ENCODE measurements at places on chromosomes 4 and X.

- DNase-seq, result no peak
Observed at GRCh38 chrX:134538316-134538715, 78.4 kb downstream of the HPRT1 start.

- DNase-seq, result no peak
Observed at GRCh38 chrX:103197721-103198306, 17.1 kb upstream of the BEX4 start.

DNA sequence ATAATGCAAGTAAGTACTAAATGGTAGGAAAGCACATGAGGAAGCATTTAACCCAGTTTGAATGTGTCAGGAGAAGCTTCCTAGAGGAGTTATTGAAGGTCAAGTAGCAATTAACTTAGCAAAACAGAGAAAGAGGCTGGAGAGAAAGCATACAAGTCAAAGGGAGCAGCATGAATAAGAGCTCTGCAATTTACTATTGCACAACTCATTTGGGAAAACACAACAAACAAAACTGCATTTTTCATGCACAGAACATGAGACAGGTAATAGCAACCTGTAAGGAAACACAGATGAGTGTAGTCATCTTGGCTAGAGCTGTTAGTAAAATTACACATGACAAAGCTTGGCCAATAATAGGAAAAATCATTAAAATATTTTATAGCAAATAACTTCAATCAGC is 538.1 kb downstream of the PPP4R3C start:
- no peak for DNase-seq

- DNase-seq, result no peak
Observed at GRCh38 chrX:30613721-30614120, 36.2 kb upstream of the TASL start.

GRCh38 chr4:165879641-165880040 is 6.6 kb downstream of the TLL1 start:
- no peak for DNase-seq

GRCh38 chr4:126354784-126355183 is 1040.0 kb downstream of the FAT4 start:
- DNase-seq, result no peak

- no peak for DNase-seq
Observed at GRCh38 chr4:139532947-139533346, 23.1 kb downstream of the SETD7 start.

- DNase-seq, result no peak
Observed at GRCh38 chrX:7347465-7347864, 199.5 kb upstream of the PUDP start.

GRCh38 chr4:113288696-113289095 is 239.2 kb downstream of the ANK2 start:
- DNase-seq, result no peak

DNA sequence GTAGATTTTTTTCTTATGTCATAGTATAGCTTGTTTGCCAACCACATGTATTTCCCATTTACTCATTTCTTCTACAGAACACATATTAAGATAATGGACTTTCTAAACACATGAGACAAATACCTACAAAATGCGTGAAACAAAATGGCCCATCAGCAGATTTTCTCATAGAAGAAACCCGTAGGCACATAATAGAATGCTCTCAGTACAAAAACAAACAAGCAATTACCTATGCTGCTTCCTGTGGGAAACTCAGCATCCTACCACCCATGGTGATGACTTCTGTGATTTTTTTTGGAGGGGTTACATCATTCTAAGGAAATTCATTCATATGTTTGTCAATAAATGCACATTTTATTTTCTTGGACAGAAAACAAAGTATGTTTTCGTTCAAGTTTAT is 343.6 kb downstream of the SPRY1 start:
- no peak for DNase-seq

DNA sequence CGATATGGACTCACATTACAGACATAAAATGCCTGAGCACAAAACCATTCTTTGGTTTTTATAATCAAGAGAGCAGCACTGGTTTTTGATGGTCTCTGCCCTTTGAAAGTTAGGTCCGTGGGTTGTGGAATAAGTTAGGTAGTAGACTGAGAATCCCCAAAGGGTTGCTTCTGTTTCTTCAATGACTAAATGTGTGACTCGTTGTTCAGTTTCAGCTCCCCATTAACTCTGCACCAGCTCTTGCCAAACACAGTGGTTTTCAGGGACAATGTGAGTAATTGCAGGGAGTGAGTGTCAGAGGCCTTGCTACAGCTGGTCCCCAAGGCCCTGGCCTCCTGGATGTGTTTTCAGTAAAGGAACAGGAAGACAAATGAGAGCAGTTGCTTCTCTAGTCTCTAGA is 24.8 kb downstream of the SMIM20 start:
- no peak for DNase-seq

- DNase-seq, result no peak
Observed at GRCh38 chr4:117596917-117597480, 437.3 kb upstream of the NDST3 start.

DNA sequence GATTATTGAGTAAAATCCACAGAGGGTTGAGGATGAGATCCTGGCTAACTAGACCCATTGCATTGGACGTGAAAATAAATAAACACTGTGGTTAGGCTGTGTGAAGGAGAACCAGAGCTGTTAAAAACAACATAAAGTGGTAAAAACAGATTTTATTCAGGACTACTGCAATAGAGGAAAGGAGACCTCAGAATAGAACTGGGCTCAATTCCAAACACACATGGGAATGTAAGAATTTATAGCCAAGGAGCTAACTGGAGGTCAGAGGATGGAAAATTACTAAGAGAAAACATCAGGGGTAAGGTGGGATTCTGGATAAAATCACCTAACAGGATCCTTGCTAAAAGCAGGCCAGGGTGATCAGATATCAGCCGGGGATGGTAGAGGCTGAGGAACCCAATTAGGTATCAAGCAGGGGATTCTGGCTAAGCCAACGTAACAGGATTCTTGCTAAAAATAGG is 112.4 kb downstream of the RNF150 start:
- DNase-seq, result no peak

DNA sequence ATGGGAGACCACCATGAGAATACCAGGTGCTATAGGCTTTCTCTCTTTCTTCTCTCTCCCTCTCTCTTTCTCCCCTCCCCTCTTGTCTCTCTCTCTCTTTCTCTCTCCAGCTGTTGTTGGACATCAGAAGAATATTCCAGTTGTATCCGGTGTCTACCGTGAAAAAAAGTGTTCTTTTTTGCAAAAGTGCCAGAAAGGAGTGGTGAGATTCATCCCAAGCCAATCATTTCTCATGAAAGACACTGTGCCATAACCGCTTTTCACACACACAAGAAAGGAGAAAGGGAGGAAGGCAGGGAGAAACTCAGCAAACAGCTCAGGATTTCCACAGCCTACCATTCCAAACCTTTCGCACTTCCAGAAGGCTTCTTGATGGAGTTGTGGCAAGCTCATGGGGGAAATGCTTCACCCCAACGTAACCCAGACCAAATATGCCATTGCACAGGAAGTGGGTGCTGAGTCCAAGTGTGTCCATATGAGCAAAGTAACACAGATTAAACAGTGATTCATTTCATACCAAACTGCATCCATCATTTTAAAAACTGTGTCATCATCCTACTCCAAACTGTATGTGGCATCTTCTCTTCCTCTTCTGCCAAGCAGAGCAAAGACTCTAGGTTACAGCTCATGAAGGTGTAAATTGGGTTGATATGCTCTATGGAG is 224.0 kb downstream of the APBB2 start:
- peak; percentile 44 for DNase-seq

DNA sequence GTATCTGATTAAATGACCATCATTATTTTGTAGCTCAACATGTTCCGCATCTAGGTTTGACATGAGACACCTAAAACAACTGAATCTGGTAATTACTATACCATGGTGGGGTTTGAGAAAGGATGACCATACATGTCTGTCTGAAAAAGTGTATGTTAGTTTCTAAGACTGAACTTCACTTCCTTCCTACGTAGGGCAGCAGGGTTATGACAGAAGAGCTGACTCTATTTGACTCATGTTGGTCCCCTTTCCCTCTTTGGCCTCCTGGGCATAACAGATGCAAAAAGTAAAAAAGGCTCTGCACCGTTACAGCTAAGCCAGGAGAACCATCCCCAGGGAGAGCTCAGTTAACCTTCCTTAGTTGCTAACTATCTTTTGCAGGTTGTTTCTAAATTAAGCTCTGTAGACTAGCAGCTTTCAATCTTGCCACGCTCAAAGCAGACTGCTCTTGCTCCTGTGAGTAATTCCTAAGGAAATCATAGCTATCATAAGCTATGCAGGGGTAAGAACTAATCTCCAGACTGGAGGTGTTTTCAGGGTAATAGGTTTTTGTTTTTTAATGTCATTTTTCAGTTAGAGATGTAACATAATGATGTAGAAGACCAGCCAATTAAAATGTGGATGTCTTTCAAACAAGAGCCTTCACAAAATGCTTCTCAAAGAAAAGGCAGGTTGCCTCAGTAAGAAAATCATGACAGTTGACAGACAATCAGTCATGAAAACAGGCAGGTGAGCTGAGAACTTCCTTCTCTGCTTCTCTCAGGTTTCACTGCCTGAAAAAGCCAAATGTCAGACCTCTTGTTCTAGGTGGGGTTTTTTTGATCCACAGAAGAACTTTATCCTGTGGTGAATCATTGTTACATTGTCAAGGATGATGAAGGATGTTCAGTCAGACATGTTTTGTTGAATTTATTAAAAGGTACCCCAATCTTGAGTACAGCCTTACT is 66.9 kb upstream of the DAPP1 start:
- no peak for DNase-seq

GRCh38 chrX:119502727-119503483 is 34.7 kb downstream of the SLC25A5 start:
- DNase-seq, result no peak

- DNase-seq, result no peak
Observed at GRCh38 chr4:165905405-165906027, 32.5 kb downstream of the TLL1 start.

DNA sequence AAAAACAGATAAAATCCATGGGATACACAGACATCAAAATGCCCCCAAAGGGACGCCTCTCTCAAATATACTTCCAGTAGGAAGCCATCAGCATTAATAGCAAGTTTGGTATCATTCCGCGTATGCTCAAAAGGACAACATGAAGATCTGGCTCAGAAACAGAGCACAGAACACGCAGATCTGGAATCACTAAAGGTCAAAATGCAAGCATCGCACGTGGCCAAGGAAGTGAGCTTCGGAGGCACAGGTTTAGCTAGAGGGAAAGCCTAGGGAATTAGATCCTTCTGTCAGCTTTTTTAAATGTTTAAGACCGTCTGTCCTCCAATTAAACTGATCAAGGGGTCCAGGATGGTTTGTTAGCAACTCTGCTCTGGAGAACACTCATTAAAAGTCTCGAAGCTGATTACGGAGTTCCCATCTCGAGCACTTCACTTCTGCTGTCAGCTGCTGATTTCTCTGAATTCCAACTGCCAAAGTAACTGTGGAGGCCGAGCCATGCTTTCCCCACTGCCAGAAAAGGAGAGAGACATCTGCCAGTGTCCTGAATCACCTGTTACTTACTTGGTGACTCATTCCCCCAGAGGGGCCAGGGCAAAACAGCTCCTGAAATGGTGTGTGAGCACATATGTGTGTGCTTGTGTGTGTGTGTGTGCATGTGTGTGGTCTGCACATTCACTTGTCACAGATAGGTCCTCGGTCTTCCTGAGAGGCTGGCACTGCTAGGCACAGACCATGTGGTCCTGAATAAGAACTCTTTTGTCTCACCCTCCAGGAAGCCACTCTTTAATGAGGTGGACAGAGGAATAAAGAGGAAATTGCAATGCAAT is 177.7 kb upstream of the PPARGC1A start:
- DNase-seq, result no peak

DNA sequence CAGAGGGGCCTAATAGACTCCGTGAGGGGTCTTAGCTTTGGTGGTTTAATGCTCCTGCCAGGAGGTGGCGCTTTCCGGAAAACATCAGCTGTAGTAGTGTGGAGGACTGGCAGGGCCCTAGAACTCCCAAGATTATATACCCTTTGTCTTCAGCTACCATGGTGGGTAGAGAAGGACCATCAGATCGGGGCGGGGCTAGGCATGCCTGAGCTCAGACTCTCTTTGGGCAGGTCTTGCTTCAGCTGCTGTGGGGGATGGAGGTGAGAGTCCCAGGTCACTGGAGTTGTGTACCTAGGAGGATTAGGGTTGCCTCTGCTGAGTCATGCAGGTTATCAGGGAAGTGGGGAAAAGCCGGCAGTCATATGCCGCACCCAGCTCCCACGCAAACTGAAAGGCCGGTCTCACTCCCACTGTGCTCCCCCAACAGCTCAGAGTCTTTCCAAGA is 63.0 kb upstream of the AGA start:
- no peak for DNase-seq

DNA sequence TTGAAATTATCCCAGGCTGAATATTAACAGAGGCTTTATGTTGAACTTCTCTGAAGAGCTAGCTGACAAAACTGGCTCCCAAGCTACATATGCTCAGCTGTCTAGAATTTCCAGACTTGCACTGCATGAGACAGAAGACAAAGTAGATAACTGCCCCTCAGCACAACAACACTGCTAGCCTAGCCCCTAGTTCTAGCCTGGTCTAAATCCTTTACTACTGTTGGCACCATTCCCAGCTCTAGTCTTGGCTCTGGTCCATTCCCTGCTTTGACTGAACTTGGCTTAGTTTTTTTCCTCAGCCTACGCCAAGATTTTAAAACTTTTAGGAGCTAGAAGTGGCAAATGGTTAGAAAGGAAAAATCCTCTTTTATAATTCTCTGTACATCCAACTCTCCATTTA is 7.6 kb upstream of the OPHN1 start:
- DNase-seq, result peak; percentile 17

GRCh38 chr4:24764345-24764744 is 31.0 kb upstream of the SOD3 start:
- no peak for DNase-seq

DNA sequence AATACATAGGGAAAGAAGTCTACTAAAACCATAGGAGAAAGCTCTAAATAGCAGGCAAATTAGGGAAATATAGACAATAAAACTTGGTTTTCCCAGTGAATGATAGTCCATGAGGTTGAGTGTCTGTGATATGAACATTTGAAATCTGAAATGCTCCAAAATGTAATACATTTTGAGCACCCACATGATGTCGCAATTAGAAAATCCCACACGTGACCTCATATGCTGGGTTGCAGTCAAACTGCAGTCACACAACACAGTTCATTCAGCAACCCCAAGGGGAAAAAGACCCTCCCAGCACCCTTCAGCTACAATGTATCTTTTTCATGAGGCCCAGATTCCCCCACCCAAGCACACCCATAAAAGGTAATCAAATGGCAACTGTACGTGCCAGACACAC is 155.6 kb downstream of the BTC start:
- DNase-seq, result no peak

DNA sequence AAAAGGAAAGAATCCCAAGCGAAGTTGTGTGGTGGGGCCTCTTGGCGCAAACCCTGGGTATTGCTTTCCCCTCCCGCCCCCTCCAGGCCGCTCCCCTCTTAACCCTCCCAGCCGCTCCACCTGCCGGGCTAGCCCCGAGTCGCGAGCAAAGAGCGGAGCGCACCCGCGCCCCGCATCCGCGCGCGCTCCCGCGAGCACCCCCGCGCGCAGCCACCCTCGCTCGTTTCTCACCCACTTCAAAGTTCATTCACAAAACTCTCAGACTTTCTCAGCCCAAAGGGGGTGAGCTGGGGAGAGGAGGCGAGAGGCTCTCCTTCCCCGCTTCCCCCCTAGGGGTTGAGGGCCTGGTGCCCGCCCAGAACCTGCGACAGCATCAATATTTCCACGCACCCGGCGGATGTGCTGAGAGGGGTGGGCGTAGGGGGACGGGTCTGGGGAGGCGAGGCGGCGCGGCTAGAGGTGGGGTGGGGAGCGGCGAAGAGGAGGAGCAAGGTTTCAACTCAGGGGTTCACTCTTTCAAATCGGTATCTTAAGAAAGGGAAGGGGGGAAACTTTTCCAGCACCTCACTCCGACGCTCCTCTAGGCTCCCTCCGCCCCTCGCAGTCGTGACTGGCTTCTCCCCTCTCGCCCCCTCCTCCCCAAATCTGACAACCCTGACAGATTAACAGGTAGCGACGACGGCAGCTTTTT is 1.8 kb downstream of the MAML3 start:
- no peak for DNase-seq
